CD4-positive, alpha-beta T cell treated with Interferon gamma for 1 hour (primary cell): ENCODE measurements at places on chromosomes 4 and X.

DNA sequence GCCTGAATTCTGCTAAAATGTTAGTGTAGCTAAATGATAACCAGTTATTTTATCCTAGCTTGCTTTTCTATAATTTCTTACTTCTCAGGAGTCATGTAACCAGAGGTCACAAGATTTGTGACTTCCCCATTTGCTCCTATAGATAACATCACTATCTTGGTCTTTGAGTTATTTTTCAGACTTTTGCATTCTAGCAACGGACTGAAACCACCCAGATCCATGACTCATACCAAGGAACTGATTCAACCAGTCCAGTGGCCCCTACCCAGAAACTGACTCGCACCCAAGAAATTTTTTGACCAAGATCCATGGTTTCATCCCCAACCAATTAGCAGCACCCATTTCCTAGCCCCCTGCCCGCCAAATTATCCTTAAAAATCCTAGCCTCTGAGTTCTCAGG lies 50.0 kb downstream of the IQCM start:
- no peak for DNase-seq

DNA sequence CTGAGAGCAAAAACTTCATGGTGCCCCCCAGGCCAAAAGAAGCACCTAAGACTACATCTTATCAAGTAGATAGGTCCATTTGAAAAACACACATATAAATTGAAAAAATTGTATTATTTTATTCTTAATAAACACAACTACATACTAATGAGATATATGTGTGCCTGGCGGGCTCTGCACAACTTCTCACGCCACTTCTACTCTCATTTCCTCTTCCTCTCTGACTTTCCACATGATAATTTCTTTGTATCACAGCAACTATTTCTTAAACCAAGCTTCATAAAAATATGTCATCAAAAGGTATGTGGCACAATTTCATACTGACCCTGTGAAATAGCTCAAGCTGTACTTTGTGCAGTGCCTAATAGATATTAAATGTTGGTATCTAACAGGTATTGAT lies 10.7 kb upstream of the NPY2R start:
- DNase-seq: no peak

DNA sequence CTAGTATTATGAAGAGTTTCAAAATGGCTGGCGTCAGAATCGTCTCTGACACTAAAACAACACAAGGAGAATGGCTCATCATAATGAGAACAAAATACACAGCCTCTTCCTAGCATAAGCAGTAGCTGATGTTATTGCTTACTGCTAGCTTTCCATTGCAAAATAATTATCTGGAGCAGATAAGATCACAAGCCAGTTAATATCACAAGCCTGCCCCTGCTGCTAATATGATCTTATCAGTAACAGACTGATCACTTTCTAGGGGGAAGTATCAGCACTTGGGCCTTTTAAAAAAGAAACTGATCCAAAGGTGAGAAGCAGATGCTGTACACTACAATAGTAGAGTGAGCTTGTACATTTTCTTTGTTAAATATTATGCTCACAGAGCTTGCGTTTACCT lies 554.8 kb upstream of the PABPC4L start:
- no peak for DNase-seq

DNA sequence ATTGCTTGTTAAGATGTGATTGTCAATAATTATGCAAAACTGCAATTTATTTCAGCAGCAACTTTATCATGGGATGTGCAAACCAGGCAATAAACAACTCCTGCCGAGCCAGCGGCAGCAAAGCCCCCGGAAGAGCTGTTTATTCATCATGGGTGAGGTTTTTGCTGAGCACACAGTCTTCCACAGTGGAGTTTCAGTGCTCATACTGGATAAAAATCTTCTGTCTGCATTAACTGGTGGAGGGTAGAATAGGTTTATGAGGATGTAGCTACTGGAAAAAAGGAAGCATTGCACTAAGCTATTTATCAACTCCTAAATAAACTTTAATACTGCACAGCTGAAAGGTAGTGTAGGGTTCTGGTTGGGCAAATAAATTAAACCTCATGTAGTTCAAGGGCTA lies 557.4 kb upstream of the FTHL17 start:
- DNase-seq: no peak

GRCh38 chr4:93469560-93469959 lies 359.0 kb upstream of the ATOH1 start:
- DNase-seq: no peak

- no peak for DNase-seq
Observed at GRCh38 chrX:133685822-133686221, 270.5 kb upstream of the GPC4 start.

DNA sequence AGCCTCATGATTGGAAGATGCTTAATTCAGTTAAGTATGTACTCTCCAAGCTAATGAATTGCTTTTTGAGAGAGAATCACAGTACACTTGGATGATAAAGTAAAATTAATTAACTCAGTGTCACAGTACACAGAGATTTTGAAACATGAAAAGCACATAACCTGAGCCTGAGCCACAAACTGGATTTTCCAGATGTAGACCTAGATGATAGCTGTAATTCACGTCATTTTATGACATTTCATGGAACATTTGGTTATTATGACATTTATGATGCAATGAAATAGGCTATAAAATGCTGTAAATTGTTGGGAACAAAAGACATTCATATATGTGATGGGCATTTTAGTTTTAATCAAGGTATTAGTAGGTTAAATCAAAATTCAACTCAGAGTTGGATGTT lies 983.7 kb downstream of the STPG2 start:
- no peak for DNase-seq

GRCh38 chr4:145545538-145546174 lies 64.0 kb downstream of the SMAD1 start:
- no peak for DNase-seq

GRCh38 chrX:46967547-46967946 lies 55.3 kb downstream of the JADE3 start:
- DNase-seq: no peak

DNA sequence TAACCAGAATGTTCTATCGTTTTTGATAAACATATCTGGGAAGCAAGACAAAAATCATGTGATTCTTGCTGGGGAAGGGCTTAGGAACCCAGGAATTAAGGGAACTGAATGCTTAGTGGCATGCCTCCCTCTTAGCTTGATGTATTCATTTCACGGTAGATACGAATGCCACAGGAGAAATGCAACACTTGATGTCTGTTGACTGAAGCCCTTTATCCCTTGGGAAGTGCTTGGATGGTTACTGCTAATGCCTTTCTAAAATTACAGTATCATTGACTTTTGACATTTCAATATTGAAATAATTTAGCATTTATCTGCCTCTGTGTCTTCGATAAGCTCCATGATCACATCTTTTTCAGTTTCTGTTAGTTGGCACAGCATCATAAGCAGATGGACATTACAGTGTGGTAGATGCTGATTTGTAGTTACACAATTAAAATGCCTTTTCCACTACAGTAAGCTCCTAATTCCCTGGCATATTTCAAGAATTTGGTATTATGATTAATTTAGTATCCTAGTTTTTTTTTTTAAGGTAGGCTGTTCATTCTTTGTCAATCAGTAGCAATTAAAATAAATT lies 226.7 kb downstream of the ARHGAP10 start:
- DNase-seq: no peak

DNA sequence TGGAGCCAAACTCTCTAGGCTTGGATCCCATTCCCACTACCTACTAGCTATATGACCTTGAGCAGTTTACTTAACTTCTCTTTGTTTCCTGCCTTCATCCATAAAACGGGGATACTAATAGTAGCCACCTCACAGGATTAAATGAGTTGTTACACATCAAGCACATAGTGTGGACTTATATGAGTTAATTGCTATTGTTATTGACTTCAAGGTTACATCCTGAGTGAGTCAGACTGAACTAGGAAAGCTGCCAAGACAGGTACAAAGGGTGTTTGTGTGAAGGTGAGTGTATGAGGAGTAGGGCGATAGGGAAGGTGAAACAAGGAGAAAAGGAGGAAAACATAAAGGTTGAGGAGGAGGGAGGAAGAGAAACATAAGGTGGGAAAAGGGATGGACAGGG lies 32.2 kb downstream of the TFDP3 start:
- DNase-seq: no peak

DNA sequence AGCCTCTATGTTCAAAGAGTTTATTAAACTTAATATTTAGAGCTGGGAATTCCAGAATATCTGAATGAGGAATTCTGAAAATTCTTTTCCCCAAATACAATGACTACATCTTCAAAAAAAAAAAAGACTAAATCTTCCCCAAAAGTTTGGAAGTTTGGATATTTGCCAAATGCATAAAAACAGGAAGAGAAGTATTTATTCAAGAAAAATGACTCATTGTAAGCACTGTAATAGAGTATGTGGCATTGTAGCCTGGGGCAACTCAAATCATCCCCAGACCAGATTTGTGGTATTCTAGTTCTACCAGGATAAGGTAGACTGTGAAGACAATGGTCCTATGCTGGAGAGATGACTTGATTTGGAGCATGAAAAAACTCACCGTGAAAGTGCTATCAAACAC lies 78.5 kb upstream of the PDHA2 start:
- DNase-seq: no peak

- DNase-seq: no peak
Observed at GRCh38 chrX:123361371-123361770, 177.3 kb downstream of the GRIA3 start.

DNA sequence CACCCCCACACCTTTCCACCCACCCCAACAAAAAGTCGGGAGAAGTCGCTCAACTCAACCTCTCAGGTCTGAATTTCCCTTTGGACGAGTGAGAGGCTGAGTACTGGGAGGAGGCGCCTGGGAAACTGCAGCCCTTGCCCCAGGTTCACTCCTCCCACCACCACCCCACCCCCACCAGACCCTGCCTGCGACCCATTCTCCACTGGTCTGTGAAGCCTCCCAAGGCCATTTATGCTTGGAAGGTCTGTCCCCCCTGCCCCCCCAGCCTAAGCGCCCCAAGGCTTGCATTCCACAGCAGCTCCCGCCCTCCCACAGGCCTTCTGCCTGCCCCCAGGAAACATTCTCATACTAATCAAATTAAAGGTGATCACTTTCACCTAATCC lies 27.2 kb downstream of the ELF4 start:
- DNase-seq: no peak

GRCh38 chr4:99664716-99665115 lies 7.1 kb upstream of the C4orf54 start:
- DNase-seq: no peak

DNA sequence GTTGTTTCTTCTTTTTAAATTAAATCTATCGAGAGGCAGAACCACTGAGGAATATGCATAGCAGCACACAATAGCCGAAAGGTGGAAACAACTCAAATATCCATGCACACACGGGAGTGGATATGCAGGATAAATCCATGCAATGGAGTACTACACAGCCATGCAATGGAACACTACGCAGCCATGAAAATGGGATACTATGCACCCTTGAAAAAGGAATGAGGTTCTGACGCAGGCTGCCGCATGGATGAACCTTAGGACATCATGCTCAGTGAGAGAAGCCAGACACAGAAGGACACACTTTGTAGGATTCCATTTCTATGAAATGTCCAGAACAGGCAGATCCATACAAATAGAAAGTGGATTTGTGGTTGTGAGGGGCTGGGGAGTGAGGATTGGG lies 18.4 kb upstream of the P2RY8 start:
- DNase-seq: no peak

DNA sequence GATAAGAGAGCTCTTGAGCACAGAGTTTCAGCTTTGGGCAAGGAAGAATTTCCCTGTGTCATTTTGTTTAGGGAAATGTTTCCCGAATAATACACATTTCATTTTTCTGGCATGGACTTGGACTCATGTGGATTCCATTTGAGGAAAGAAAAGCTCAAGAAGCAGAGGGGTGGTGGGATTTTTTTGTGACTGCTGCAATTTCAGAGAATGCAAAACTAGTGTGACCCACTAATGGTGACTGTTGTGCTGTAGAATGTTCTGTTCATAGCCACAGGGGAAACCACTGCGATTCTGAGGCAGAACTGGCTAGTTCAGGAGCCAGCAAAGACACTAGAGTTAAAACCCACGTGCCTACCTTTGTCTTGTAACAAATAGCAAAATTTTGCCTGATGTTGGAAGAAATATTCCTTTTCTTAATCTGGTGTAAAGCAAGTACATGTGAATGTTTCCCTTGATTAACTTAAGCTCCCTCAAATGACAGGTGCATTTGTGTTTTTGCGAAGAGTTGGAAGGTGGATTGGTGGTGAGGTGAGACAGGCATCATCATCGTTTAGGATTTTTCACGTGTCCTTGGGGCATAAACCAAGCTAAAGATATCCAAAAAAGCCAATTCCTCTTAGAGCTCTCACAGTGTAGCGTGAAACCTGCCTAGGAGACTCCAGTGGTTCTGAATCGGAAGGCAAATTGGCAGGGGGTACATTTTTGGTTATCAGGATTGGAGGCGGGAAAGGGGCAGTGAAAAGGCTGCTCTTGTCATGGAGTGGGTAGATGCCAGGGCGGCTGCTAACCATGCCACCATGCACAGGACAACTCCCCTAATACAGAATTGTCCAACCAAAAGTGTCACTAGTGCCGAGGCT lies 38.0 kb upstream of the FAM9C start:
- DNase-seq: peak; percentile 3

DNA sequence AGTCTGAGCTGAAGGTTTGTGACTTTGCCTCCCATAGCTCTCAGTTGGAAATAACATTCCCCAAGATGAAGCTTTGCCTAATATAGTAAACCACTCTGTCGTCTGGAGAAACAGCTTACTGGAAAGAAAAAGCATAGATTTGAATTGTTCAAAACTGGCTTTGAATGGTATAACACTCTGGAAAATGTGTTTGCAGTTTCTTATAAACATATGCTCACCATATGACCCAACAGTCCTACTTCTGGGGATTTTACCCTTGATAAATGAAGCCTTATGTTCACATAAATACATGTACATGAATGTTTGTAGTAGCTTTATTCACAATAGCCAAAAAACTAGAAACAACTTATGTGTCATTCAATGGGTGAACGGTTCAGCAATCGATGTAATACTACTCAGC lies 10.2 kb downstream of the VEGFD start:
- no peak for DNase-seq

DNA sequence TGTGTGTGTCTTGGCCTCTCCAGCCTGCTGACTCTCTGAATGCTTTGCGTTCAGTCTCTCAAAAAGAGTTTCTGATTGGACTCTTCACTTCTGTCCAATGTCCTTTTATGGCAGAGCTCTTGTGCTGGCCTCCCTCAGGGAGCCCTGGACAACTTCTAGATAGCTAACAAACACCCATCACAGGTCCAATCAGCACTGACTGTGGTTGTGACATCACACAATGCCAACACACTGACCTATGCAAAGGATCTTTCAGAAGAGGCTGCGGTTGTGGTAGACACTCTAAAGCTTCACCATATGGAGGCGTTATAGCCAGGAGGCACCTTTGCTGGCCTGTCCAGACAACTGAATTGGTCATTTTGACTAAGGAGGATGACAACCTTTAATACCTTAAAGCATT lies 53.8 kb upstream of the LSM6 start:
- no peak for DNase-seq
